ENCODE measurements at places on chromosomes 3 and 15.

GRCh38 chr3:183359036-183359435 lies 69.4 kb downstream of the MCF2L2 start:
- no peak for DNase-seq

GRCh38 chr3:188037195-188037718 lies 116.7 kb upstream of the LPP start:
- no peak for DNase-seq

DNA sequence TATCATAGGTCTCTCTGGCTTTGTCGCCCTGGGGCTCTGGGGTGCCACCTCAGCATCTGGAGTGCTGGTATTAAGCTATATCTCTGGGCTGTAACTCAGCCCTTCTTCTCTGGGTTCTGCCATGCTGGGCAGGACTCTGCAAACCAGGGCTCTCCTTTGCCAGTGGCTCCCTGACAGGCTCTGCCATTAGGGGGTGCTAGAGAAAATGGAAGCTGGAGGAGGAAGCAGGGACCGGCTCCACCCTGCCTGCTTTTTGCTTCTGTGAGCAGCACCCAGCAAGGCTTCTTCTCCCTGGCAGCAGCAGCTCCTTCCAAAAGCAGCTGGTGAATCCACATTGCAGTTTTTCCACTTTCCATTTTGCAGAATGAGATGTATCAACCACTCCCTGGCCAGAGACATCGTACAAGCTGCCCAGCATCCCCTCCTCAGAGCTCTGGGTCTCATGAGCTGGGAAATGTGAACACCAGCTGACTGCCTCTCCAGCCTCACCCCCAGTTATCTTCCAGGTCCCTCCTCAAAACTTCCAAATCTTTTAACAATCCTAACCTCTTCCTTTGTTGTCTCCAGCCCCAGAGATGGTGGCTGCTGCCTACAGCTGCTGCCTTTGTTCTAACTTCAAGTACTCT lies 165.0 kb downstream of the ABHD5 start:
- no peak for DNase-seq

DNA sequence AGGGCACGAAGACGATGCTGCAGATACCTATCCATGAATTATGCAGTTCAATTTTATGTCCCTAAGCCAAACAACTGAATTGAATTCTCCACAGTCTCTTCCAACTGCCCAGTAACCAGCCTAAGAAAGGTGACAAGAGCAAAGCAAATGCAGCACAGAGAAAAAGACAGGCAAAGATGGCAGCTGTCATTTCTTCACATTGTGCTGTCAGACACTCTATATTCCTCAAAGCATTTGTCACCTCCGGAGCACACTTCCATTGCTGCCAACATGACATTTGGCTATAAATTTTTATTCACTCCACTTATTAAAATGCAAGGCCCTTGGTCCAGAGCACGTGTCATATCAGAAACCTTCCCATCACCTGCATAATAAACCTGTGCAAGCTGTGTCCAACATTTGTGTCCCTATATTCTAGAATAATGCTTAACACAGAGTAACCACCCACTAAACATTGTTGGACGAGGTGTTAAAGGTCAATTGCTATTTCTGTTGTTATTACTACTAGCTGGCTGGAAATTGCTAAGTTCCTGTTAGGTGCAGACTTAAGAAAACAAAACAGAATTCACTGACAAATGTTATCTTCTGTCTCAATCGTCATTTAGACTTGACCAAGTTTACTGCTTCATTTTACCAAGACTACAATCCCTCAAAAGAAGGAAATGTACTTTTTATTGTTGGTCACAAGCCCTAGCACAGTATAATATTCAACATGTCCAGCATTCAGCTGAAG lies 89.7 kb downstream of the MAGI1 start:
- DNase-seq, result no peak

DNA sequence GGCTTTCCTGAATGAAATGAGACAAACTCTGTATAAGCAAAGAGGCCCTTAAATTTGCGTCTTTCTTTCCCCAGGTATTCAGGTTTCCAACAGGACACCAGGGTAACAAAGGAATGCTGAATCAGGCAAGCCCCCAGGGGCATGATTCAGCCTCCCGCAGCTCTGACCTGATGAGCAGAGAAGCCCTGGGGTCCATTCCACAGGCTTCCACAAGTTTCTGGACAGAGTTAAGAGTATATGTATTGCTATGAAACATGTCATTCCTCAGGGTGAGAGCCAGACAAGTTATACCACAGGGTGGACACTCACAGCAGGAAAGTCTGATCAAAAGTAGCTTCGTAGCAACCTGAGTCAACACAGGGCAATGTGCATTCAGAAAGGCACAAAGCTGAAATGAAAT lies 68.1 kb upstream of the CTNNB1 start:
- no peak for DNase-seq

DNA sequence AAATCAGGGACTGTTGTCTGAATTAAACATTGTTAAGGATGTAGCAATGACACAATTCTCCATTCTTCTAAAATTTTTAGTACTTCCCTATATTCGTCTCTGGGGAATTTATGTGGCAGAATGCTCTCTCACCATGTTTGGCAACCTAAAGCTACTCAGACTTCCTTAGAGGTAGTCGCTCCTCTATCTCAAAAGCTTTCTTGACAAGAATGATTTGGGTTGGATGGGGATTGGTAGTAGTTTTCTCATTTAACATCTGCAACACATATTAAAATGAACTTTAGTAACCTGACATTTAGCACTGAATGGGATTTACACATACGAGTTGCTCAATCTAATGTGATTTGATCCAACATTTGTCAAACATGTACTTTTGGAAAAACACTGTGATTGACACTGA lies 233.3 kb downstream of the RBMS3 start:
- no peak for DNase-seq

DNA sequence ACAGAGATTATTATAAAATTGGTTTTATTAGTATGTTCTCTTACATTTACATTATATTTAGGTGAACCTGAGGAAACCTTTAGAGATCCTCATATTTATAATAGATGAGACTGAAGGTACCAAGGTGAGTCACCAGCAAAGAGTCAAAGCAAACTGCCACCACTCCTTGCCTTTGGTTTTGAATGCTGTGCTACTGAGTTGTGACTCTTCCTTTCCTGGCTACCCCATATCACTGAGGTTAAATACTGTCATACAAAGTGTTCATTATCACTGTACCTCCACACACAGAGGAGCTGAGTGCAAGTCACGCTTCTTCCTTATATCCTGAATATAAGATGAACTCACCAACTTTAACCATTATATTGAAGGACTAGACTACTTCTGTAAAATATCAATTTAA lies 168.2 kb downstream of the CBLB start:
- no peak for DNase-seq

DNA sequence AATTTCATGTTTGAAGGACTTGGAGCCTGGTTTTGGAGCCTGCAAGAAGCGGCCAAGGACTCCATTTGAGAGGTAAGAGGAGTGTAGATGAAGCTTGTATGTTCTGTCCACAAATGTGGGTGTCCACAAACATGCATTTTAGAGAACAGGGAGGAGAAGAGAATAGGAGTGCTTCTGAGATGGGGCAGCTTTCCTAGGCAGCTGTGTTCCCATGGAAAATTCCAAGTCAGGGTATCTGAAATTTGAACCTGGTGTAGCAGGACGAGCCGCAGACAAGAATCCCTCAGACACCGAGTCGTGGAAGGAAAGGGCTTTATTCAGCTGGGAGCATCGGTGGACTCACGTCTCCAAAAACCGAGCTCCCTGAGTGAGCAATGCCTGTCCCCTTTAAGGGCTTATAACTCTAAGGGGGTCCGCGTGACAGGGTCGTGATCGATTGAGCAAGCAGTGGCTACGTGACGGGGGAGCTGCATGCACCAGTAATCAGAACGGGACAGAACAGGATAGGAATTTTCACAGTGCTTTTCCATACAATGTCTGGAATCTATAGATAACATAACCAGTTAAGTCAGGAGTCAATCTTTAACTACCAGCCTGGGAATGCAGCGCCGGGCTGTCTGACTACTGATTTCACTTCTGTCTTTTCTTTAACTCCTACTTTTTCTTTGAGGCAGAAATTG lies 71.4 kb upstream of the WDR72 start:
- no peak for DNase-seq

- peak; percentile 54 for DNase-seq
Measured at GRCh38 chr15:74950078-74950908, 6.3 kb downstream of the RPP25 start.

DNA sequence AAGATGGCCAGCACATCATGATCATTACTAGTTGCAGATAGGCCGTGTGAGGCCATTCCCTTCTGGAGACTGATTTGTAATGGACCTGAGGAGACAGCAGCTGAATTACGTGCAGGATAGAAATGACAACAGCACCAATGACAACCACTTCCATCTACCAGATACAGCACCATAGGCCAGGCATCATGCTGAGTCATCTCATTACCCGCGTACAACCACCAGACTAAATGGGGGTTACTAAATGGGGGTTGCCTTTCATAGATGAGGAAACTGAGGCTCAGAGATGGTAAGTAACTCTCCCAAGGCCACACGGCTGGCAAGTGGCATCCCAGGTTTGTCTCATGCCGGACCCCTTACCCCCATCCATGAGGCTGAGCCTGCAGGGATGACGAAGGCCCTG lies 32.8 kb upstream of the FAM107A start:
- no peak for DNase-seq

DNA sequence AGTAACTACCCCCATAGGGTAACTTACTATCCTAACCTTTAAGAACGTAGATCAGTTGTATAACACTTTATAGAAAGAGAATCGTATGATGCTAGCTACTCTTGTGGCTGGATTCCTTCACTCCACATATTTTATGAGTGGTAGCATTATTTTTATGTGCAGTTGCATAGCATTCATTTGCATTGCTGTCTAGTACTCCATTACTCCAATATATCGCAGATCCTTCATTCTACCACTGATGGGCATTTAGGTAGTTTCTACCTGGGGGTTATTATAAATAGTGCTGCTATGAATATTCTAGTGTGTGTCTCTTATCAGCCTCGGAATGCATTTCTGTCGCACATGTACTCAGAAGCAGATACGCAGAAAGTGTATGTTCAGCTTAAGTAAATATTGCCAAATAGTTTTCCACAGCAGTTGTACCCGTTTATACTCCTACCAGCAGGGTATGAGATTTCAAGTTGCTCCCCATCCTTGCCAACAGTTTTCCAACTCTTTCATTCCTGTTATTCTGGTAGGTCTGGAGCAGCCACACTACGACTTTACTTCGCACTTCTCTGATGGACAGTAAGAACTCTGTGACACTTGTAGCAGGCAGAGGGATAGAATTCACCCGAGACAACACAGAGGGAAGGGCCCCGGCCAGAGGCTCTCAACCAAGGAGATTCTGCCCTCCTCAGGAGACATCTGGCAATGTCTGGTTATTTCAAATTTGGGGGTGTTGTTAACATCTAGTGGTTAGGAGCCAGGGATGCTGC lies 9.8 kb upstream of the VGLL4 start:
- no peak for DNase-seq

GRCh38 chr3:148335612-148336011 lies 362.1 kb upstream of the AGTR1 start:
- no peak for DNase-seq

GRCh38 chr3:158264894-158265293 lies 155.0 kb downstream of the RSRC1 start:
- no peak for DNase-seq

DNA sequence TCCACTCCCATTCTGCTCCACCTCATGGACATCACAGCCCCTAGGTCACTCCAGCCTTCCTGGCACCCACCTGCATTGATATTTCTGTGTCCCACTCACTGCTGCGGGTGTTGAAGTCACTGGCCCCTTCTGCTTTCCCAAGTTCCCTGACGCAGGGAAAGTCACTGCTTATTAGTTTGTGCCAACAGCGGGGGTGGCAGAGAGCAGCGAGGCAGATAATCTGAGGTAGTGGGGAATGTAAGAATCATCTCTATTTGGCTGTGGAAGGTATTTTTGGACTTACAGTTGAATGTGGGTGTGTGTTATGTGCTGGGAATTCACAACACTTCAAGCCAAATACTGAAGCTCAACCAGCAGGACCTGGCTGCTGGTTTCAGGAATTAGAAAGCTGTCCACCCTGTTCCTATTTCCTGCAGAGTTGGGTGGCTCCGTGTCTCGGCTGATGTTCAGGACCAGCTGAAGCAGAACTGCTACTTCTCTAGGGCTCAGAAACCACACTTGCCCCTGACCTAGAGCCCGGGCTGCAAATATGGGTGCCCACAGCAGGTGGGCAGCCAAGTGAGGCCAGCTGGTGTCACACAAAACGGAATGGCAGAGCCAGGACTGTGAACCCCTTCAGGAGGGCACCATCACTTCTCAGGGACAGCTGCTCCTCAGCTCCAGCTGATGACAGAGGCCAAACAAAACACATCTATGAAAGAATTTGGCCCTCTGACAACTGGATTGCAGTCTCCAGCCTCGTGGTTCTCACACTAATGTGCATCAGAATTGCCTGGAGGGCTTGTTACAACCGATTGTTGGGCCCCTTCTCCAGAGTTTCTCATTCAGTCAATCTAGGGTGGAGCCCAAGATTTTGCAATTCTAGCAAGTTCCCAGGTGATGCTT lies 57.7 kb downstream of the SEMA5B start:
- DNase-seq, result no peak

- DNase-seq, result peak; percentile 50
Measured at GRCh38 chr15:51192521-51193280, 98.0 kb upstream of the TNFAIP8L3 start.

- no peak for DNase-seq
Measured at GRCh38 chr3:97687734-97688133, 76.8 kb upstream of the ARL6 start.

DNA sequence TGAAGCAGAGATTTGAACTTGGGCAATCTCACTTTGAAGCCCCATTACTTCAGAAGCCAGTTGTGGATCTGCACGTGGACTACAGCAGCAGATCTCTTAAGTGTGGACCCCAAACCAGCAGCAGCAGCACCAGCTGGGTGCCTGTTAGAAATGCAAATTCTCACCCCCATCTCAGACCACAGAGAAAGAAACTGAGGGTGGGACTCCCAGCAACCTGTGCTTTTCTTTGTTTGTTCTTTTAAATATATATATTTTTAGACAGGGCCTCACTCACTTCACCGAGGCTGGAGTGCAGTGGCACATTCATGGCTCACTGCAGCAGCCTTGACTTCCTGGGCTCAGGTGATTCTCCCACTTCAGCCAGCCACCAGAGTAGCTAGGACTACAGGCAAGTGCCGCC lies 53.2 kb downstream of the SLTM start:
- no peak for DNase-seq

GRCh38 chr15:29969562-29970401 lies 113.0 kb upstream of the GOLGA8J start:
- no peak for DNase-seq

DNA sequence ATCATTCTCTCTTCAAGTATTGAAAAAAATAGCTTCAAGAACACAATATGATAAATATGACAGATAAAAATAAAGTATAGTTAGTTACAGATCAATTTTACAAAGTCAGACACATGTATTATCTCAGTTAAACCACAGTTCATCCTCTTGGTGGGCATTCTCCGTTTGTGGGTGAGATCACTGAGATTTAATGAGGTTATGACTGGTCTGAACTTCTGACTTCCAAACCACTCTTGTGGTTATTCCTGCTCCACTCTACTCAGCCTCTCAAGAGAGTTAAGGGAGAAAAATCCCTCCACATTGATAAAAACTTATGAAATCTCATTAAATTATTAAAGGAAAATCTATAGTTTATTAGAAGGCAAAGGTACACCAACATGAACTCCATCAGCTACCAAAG lies 229.9 kb upstream of the LRTM1 start:
- no peak for DNase-seq

- no peak for DNase-seq
Measured at GRCh38 chr3:154766765-154767503, 313.2 kb upstream of the MME start.
